Breast epithelium (tissue), 4 donors: ENCODE measurements at places on chromosomes 4 and X.

DNA sequence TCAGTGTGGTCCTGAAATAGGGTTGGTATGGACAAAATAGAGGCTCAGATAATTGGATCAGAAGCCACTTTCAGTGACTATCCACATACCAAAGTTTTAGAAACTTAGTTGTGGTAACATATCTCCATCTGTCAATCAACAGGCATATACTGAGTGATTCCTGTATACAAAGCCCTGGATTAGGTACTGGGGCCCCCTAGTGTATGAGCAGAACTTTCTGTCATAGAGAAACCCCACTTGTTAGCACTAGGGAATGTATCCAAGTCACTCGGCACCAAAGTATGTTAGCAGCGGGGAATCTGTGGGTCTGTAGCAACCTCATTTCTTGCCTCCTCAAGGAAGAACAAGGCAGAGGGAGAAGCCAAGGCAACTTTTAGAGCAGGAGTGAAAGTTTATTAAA lies 50.7 kb downstream of the MAP7D3 start:
- no peaks in the 10 kb centered on the region for H3K36me3 ChIP-seq
- no peak overlapping the region for H3K4me3 ChIP-seq
- no peak overlapping the region for H3K27ac ChIP-seq

DNA sequence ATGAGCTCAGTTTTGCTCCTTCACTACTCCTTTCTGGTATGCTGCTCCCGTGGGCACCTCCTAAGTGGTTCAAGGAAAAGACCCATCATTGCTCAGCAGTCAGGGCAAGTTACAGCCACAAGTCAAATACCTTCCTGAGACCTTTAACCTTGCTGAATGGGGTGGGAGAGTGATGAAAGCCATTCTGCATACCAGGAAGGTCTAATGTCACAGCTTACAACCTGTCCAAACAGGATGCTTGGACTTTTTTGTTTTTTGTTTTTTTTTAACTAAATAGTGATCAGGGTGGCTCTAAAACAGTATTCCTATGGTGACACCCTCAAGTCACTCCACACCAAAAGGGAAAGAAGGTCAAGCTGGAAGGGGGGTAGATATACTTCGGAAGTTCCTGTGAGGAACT lies 93.1 kb downstream of the GPC3 start:
- no peak overlapping the region for H3K4me3 ChIP-seq
- no peak for DNase-seq
- H3K27ac ChIP-seq, result no peak overlapping the region

- H3K27ac ChIP-seq, result peak overlapping the region; percentile 55
- H3K4me1 ChIP-seq, result no peaks in the 10 kb centered on the region
- DNase-seq, result peak; percentile 30
- H3K4me3 ChIP-seq, result no peak overlapping the region
- H3K27me3 ChIP-seq, result no peaks in the 10 kb centered on the region
These were observed 126.8 kb downstream of the IRF2 start for GRCh38 chr4:184347251-184348239.

DNA sequence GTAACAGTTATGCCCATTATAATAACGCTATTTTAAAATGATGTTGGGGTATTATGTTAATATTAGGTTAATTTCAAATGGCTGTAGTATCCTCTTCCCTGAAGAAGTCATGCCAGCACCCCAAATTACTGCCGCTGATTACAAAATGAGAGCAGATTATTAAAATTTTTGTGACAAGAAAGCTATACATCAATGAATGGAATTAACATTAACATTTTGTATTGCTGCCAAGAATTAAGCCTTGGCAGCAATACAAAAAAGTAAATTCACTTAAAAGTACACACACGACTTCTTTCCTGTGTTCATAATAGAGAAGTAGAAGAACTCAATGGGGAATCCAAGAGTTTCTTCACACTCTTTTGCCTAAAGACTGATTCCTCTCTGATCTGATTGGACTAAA lies 482.8 kb downstream of the STIM2 start:
- H3K36me3 ChIP-seq, result no peaks in the 10 kb centered on the region
- no peak overlapping the region for H3K4me3 ChIP-seq
- no peaks in the 10 kb centered on the region for H3K4me1 ChIP-seq
- DNase-seq, result no peak
- no peak overlapping the region for H3K27ac ChIP-seq
- no peaks in the 10 kb centered on the region for H3K27me3 ChIP-seq

GRCh38 chr4:25437926-25438325 lies 60.9 kb downstream of the ANAPC4 start:
- H3K4me3 ChIP-seq, result no peak overlapping the region
- no peaks in the 10 kb centered on the region for H3K27me3 ChIP-seq
- H3K4me1 ChIP-seq, result no peaks in the 10 kb centered on the region
- no peaks in the 10 kb centered on the region for H3K36me3 ChIP-seq
